ENCODE measurements at places on chromosomes 1 and 21.

GRCh38 chr1:28264897-28265296, 5.6 kb downstream of the SESN2 start:
- no peak overlapping the region for H3K4me3 ChIP-seq
- DNase-seq: no peak
- no peak overlapping the region for H3K27ac ChIP-seq
- H3K36me3 ChIP-seq: no peaks in the 10 kb centered on the region
- no peaks in the 10 kb centered on the region for H3K27me3 ChIP-seq

- H3K4me1 ChIP-seq: peaks cover 2% of the 10 kb centered on the region
- DNase-seq: no peak
- H3K4me3 ChIP-seq: peak overlapping the region; percentile 57
- H3K27me3 ChIP-seq: peaks cover 11% of the 10 kb centered on the region
Observed at GRCh38 chr1:182392050-182393028, 749 bp upstream of the GLUL start.

DNA sequence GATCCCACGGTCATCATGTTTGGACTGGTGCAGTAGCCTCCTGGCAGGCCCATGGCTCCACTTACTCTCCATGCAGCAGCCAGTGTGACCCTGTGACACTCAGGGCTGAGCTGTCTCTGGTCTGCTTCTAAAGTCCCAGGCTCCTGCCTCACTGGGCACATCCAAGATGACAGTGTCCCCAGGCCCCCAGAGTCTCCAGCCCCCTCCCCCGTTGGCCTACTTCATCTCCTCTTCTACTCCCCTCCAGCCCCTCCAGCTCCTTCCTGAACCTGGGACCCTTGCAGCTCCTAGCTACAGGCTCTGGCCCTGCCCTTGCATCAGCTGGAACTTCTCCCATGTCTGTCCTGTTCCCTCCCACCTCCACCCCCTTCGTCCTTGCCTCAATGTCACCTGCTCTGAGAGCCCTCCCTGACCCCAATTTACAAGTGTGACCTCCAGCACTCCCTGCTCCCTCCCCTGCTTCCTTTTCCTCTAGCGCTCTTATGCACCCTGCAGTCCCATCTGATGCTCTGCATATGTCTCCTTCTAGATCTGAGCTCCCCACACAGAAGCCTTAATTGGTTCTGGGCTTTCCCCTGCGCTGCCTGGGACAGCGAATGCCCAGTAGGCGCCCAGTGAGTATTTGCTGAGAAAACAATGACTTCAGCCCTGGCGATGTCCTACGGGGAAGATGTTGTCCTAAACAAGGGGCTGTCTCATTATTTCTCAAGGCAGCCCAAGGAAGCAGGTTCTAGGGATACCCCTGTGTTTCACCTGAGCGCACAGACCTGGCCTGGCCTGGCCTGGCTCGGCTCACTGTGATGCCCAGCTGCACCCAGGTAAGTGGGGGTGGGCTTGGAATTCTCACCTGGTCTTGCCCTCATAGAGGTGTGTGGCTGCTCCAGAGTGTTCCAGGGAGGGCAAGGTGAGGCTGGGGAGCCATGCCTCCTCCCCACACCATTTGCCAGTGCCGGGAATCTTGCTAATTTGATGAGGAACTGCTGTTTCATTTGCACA, 600.6 kb downstream of the PTPRU start:
- no peak overlapping the region for H3K4me3 ChIP-seq
- no peaks in the 10 kb centered on the region for H3K4me1 ChIP-seq
- no peaks in the 10 kb centered on the region for H3K27me3 ChIP-seq
- no peaks in the 10 kb centered on the region for H3K36me3 ChIP-seq
- H3K27ac ChIP-seq: no peak overlapping the region
- no peak for DNase-seq

GRCh38 chr1:29964718-29965533, 728.6 kb downstream of the PTPRU start:
- H3K4me1 ChIP-seq: no peaks in the 10 kb centered on the region
- no peak for DNase-seq
- no peaks in the 10 kb centered on the region for H3K27me3 ChIP-seq
- H3K36me3 ChIP-seq: no peaks in the 10 kb centered on the region

GRCh38 chr1:78304341-78304740, 186.4 kb upstream of the PTGFR start:
- no peak for DNase-seq
- no peak overlapping the region for H3K4me3 ChIP-seq
- no peak overlapping the region for H3K27ac ChIP-seq
- no peaks in the 10 kb centered on the region for H3K36me3 ChIP-seq
- H3K4me1 ChIP-seq: no peaks in the 10 kb centered on the region

DNA sequence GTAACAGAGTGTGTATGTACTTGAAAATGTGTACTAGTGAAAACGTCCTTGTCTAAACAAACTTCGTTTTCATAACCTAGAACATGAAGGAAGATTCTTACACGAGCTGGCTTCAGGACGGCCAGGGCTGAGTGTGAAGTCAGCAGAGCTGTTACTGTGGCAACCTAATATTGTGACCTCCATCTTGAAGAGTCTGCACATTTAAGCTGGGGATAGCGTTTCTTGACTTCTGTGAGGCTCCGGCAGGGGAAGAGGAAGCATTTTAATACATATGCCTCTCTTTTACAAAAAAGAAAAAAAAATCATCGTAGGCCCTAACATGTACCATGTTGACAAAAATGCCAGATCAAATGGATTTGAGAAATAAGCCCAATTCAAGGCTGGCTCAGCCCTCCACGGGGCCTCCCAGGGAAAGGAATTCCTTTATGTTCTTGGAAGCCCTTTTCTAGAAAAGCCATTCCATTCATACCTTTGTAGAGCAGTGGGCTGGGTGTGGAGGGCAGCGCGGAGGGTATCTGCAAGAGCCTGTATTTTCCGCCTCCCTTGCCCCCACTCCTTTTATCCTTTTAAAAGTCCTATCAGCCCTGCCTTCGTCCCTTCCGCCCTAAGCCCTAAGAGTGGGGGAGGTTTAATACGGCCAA, 51.1 kb downstream of the SIM2 start:
- no peaks in the 10 kb centered on the region for H3K36me3 ChIP-seq
- H3K4me3 ChIP-seq: no peak overlapping the region
- H3K4me1 ChIP-seq: 0 out of 2 replicates have a peak, but pooled peaks cover 3% of the 10 kb centered on the region
- DNase-seq: no peak
- no peak overlapping the region for H3K27ac ChIP-seq

DNA sequence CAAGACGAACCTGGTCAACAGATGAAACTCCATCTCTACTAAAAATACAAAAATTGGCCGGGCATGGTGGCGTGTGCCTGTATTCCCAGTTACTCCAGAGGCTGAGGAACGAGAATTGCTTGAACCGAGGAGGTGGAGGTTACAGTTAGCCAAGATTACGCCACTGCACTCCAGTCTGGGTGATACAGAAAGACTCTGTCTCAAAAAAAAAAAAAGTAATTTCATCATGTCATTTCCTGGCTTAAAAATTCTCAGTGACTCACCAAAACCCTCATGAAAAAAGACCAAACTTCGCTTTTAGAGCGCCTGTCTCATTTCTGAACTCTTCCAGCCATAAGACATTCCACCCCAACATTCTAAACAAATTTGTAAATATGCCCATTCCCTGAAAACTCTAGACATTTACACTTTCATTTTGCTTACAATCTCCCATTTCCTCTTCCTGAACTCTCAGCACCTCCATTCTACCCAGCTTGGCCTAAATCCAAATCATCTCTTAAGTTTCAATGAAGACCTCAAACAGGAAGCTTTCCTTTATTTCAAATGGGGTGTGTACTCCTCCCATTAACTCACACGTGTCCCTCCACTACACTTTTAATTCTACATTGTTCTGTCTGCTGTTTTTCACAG, 50.5 kb upstream of the PRRC2C start:
- no peaks in the 10 kb centered on the region for H3K27me3 ChIP-seq
- H3K4me3 ChIP-seq: no peak overlapping the region
- no peak for DNase-seq
- no peaks in the 10 kb centered on the region for H3K4me1 ChIP-seq
- H3K36me3 ChIP-seq: no peaks in the 10 kb centered on the region

GRCh38 chr1:14745789-14746188, 147.3 kb downstream of the KAZN start:
- no peak overlapping the region for H3K27ac ChIP-seq
- H3K4me3 ChIP-seq: no peak overlapping the region
- H3K4me1 ChIP-seq: no peaks in the 10 kb centered on the region
- no peaks in the 10 kb centered on the region for H3K27me3 ChIP-seq
- no peaks in the 10 kb centered on the region for H3K36me3 ChIP-seq

DNA sequence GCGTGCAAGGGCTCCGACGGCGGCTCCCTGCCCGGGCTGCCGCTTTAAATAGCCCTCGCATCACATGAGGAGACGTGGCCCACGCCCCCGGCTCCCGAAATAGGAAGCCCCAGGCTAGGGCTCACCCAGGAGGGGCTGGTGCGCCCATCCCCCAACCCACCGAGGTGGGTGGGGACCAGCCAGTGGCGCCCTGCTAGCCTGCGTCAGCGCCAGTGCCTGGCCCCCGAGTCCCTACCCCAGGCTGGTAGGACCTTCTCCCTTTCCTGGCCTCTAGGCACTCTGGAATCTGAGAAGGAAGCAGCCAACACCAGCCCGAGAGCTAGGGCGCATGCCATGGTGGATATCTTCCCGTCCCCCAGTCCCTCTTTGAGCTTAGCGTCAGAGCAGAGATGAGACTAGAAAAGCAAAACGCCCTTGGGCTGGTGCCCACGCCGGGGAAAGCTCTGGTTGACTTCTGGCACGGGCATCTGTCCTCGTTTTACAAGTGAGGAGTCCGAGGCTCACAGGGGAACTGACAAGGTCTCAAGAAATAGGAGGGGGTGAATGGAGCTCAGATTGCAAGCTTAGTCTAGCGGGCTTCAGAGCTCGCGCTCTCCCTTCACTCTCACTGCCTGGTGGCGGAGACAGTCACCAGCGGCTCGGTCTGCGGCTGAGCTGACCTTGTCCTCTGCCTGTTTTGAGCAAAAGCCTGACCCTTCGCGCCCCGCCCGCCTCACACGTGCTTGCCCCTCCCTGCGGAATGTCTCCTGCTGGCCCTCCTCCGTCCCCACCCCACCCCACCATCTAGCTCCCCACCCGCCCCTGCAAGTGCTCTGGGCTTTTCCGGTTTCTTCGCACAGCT, at the start of gene FABP3:
TSS of gene FABP3 (minus strand) at position 21 of the 841 bp plus-strand sequence. CDS start 62 bp downstream, outside the sequence.
- H3K27me3 ChIP-seq: no peaks in the 10 kb centered on the region
- no peak for DNase-seq

DNA sequence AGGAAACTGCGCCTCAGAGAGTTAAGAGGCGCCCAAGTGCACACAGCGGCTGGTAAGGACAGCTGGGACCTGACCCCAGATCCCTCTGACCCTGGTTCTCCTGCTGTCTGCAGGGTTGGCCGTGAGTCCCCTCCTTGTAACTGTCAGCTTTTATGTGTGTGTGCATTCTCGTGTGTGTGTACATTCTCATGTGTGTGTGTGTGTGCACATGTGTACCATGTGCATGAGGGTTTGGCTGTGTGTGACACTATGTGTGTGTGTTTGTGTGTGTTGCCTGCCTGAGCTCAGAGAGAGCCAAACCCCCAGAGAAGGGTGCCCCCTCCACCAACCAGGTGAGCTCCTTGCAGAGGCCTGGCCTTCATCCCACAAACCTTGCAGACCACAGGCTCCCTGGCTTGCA, 25.9 kb upstream of the EFHD2 start:
- DNase-seq: no peak
- no peaks in the 10 kb centered on the region for H3K36me3 ChIP-seq
- H3K4me3 ChIP-seq: no peak overlapping the region
- H3K27me3 ChIP-seq: no peaks in the 10 kb centered on the region
- no peaks in the 10 kb centered on the region for H3K4me1 ChIP-seq
- no peak overlapping the region for H3K27ac ChIP-seq

DNA sequence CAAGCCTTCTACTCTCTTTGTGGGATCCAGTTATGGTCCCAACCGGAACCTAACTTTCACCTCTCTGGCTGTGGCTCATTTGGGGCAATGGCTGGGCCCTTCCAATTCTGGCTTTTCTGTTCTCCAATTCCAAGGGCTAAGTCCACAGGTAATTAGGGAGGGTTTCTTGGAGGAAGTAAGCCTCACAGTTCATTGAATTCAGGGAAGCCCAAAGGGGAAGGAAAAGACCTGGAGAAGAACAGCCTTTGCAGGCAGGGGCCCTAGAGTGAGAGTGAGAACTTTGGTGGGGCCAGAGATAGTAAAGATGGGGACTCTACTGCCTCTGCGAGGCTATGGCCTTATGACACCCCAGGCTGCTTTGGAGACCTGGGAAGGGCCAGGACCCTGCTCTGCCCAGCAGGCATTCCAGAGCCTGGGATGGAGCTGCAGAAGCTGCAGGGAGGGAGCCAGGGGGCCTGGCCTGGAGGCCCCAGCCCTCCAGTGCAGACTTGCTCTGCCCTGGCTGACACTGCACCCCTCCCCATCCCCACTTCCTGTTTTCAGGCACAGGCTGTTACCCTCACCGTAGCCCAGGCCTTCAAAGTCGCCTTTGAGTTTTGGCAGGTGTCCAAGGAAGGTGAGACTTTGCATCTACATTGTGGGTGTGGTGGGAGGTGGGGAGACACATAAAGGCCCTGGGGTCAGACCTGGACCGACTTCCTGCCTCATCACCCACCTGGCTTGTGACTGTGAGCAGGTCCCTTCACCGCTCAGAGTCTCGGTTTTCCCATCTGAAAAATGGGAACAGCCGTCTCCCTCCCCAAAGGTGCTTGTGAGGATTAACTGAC, 18.9 kb downstream of the LDLRAP1 start:
- no peaks in the 10 kb centered on the region for H3K36me3 ChIP-seq
- no peaks in the 10 kb centered on the region for H3K4me1 ChIP-seq
- H3K27me3 ChIP-seq: no peaks in the 10 kb centered on the region

Measured in Panc1 (cell line).